ENCODE measurements at places on chromosomes 3 and 15.

DNA sequence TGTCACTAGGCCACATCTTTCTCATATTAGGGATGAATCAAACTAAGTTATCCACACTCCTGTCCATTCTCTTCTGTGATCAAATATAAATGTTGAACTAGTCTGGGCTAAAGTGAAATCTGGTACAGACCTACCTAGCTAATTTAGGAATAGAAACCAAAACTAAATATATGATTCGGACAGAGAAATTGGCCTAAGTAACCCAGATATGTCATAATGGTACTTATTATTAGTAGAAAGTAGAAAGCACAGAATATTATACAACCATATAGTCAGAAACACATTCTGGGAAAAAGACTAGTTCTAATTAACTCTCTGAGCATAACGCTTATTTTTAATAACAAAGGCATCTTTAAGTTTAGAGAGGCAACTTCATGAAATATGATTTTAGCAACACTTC is 389.0 kb downstream of the LSAMP start:
- DNase-seq = no peak

- no peak for DNase-seq
Measured at GRCh38 chr3:188486126-188486525, 332.2 kb downstream of the LPP start.

- DNase-seq = no peak
Measured at GRCh38 chr3:16864610-16865313, 20.0 kb upstream of the PLCL2 start.

GRCh38 chr3:42979044-42979972 is at the start of gene GASK1A:
TSS of gene GASK1A (plus strand) at chr3:42979311. CDS start at chr3:42979643, 332 bp downstream.
- DNase-seq = no peak

GRCh38 chr3:36954452-36955134 is 9.7 kb upstream of the TRANK1 start:
- no peak for DNase-seq
